ENCODE measurements at places on chromosomes 5 and 9.

GRCh38 chr9:20746967-20747366 is 62.9 kb downstream of the FOCAD start:
- no peak for DNase-seq

DNA sequence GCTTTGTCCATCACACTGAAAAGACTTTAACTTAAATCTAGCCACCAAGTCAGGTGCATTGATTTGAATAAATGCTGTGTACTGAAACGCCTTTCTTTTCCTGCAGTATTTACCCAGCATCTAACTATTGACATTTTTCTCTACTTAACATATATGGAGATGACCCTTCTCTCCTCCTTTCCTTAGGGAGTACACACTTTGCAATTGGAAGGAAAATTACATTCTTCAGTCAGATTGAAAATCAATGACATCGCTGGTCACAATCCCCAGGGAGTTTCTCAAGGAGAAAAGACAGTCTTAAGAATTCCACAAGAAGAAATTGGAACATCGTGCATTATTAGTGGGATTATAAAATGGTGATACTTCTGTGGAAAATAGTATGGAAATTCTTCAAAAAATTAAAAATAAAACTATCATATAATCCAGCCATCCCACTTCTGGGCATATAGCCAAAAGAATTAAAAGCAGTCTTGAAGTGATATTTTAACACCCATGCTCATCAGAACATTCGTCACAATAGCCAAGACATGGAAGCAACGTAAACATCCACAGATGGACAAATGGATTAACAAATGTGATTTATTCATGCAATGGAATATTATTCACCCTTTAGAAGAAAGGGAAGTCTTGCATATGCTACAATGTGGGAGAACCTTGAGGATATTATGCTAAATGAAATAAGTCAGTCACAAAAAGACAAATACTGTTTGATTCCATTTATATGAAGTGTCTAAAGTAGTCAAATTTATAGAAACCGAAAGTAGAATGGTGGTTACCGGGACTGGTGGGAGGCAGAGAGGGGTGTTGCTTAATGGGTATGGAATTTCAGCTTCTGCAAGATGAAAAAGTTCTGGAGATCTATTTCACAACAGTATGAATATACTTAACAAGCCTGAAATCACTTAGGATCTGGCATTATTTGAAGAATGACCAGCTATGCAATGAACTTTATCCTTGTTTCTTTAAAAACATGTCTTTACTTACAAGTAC is 14.3 kb upstream of the FREM1 start:
- no peak for DNase-seq

GRCh38 chr5:69416699-69417098 is 1.8 kb downstream of the MARVELD2 start:
- DNase-seq: no peak

DNA sequence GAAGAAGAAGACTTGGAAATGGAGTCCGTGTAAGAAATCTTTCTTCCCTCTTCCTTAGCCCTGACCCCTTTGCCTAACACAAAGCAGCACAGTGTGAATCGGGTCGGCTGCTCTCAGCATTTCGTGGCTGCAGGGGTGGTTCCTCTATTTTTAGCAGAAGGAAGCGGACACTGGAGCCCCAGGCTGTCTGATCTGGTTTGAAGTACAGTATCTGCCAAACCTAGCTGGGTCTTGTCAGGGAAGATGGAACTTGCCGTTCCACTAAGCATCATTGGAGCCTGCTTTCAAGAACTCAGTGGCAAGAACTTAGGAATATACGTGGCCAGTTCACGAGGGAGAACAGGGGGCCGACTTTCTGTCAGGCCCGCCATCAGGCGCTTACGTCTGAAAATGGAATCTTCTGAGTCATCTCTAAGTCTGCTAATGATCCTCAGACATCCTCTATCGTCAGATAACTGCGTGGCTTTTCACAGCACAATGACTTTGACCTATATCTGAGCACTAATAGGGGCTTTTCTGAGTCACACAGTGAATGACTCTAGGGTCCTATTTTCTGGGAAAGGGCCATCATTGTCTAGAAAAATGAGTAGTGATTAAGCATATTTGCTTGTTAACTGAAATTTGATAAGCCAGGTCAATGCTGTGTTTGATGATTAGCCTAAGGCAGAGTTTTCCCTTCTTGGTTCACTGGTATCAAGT is 43.3 kb upstream of the NCS1 start:
- DNase-seq: peak; percentile 71

GRCh38 chr5:56430422-56430821 is 197.3 kb upstream of the ANKRD55 start:
- DNase-seq: no peak

DNA sequence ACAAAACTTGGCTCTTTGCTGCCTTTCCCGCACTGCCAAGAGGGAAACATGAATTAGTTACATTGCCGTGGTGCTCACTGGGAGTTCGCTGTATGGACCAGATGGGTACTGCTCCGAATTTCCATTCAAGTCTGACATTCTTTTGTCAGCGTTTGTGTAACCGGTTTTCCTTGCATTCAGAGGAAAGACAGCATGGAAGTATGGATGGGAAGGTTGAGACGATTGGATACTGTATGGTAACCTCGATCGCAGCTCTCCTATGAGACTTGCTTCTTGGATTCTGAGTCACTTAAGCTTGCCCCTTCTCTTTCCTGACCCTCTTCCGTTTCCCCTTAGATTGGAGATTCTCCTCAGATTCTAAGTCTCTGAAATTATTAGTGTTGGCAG is 625 bp upstream of the UBLCP1 start:
- no peak for DNase-seq

DNA sequence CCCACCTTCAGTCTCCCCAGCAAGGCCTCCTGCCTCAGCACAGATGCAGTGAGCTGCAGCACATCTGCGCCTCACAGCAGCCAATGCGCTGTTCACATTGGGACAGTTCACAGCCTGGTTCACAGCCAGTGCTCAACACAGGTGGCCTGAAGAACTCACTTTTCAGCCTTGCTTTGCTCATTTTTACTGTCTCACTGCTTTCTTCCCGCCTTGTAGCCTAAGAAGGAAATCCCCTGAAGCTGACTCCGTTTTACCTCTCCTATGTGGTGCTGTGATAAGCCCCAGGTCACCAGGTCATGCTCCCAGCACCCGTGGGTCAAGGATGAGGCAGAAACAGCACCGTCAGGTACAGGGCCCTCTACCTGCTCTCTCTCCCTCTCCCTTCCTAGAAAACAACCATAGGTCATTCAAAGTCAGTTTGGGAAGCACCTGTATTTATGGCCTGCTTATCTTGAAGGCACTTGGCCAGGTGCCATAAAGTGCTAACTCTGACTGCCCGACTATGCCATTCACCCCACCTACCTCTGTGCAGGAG is 1.1 kb downstream of the GCNT4 start:
- DNase-seq: peak; percentile 37

- no peak for DNase-seq
These were observed 124.7 kb downstream of the FBN2 start for GRCh38 chr5:128413356-128413755.

DNA sequence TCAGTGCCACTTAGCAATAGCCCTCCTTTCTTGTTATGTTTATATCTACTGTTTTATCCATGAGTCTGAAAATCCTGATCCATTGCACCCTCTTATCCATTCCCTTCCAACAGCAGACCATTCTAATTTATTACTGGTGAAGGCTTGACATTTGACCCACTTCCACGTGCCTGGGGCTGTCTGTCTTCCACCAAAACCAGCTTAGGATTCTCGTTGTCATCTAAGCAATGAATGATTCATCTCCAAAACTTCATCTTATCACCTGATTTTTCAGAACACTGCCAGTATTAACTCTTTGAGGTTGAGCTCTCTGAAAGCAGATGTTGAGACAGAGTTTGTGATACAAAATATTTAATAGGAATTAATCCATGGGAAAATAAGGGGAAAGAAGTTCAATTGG is 277.8 kb upstream of the FBXL7 start:
- no peak for DNase-seq

DNA sequence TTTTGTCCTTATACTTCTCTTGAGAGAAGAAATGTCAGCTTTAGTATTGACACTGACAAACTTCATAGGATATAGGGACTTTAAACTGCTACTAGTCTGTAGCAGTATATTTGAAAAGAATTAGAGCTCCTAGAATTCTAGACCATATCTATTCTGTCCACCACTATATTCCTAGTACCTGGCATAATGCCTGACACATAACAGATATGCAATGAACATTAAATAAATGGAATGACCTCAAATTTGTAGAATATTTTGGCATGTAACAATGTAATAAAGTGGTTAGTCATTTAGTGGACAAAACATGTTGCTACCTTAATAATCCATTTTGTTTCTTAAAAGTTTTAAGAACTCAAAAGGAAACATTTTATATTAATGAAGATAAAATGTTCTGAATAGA is 57.5 kb downstream of the HOMER1 start:
- DNase-seq: no peak

DNA sequence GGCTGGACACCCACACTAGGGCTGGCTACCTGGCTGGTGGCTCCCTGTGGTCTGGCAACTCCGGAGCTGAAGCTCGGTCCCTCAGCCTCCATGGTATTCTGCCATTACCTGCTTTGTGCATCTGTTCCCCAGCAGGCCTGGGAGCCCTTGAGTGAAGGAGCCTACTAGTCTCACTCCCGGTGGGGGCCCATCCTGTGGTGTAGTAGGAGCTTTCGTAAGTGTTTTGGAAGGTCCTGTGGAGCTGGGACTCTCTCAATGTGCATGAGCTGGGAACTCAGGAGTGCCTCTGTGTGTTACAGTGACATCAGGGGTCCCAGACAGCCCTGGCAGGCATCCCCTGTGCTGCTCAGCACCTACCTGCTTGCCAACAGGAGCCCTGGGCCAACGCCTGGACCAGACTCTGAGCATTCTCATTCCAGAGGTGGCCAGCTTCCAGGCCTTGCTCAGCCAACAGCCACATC is 267.1 kb downstream of the GADD45G start:
- no peak for DNase-seq

GRCh38 chr9:123929177-123929869 is 603 bp downstream of the DENND1A start:
- DNase-seq: no peak

DNA sequence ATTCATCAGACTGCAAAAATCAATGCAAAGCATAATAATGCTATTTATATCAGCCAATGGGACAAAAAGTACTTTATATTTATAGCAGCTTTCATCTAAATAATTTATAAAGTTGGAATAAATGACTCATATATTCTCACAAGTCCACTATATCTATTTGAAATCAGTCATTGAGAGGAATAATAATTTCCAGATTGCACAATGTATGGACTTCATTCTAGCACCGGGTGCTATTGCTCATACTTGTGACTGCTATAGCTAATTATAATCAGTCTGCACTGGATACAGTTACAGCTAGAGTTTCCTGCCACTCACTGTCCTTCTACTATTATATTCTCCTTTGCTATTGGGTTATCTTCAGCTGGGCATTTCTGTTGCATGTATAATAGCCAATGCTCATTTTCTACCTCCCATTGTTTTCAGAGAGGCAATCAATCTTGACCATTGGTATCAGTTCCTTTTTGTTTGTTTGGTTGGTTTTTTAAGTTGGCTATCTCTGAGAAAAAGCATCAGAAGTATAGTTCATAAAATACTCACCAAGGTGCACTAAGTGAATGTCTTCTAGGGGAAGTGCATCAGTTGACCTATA is 1.9 kb downstream of the CDH18 start:
- no peak for DNase-seq

DNA sequence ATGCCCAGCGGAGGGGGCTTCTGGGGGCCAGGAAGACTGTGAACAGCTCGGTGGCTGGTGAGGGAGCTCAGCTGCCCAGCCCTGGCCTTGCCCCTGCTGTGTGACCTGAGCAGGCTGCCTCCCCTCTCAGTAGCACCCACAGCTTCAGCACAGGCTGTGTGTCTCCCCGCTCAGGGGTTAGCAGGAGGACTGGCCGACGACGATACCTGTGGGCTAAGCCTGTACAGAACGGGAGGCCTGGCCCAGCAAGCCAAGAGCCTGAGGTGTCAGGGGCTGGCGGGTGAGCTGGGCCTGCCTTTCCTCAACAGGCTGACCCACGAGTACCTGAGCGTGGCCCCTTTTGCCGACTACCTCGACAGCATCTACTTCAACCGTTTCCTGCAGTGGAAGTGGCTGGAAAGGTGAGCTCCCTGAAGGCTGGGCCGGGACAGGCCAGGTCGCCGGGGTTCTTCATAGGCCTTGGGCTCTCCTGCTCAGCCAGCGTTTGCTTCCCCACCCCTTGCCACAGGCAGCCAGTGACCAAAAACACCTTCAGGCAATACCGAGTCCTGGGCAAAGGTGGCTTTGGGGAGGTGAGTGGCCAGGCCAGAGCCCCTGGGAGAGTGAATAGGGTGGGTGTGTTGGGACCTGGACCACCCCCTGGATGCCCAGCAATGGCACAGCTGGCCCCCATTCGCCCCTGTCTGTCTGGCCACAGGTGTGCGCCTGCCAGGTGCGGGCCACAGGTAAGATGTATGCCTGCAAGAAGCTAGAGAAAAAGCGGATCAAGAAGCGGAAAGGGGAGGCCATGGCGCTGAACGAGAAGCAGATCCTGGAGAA is 6.6 kb downstream of the GRK6 start:
- no peak for DNase-seq

DNA sequence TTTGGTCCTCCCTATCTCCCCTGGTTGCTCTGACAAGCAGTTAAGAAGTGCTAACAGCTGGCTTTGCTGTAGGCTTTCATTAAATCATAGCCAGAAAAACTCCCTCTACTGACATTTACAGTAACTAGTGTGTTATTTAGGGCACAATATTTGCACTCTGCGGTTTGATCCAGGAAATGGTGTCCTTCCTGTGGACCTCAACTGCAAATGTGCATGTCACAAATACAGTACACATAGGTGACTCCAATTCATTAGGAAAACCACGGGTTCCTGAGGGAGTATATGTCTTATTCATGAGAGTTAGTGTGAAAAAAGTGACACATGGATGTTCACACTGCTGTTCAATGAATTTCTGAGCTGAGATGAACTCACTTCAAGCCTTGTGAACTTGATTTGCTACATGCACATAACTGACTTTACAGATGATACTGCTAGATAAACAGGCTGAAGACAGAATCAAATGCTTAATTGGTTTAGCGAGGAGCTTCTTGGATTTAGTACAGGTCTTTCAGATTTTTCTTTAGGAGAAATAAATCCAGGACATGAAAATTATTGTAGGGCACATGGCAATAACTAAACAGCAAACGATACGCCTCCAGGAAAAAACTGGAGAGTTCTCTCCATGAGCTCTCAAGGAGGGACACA is 281.5 kb downstream of the EFNA5 start:
- DNase-seq: peak; percentile 34

GRCh38 chr5:171201310-171201709 is 107.7 kb upstream of the TLX3 start:
- no peak for DNase-seq

- no peak for DNase-seq
These were observed 10.6 kb downstream of the PTGER4 start for GRCh38 chr5:40690267-40690666.

GRCh38 chr5:3590161-3590966 is 5.3 kb upstream of the IRX1 start:
- DNase-seq: no peak

- DNase-seq: no peak
These were observed 57.9 kb upstream of the CTNND2 start for GRCh38 chr5:11962122-11962521.

GRCh38 chr5:83406906-83407305 is 64.6 kb upstream of the VCAN start:
- DNase-seq: no peak
